ENCODE measurements at places on chromosomes 7 and 10.

DNA sequence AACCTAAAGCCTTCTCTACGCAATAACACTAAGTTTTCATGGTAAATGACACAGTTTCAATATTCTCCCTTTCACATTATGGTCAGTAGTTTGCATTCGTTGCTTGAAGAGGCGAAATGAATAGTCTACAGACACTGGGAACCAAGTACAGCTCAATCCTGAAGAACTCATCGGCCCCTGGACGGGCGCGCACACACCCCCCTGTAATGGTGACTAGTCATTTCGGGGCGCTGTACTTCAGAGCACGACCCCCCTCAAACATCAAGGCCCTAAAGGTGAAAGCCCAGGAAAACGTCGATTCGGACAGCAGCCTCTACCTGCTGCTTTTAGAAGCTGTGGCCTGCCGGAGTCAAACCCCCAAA lies 1.0 kb downstream of the NT5C2 start:
- no peak for DNase-seq

DNA sequence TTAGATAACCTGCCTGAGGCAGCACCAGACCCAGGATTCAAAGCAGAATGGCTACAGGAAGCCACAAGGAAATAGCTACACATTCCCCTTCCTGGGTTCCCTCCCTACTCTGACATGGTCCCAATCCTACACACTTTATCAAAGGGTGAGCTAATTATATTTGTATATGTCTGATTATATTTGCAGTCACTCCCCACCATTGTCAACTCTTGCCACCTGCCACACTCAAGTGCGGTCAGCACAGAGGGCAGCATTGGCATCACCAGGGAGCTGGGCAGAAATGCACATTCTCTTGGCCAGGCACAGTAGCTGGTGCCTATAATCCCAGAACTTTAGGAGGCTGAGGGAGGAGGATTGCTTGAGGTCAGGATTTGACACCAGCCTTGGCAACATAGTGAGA lies 114.1 kb upstream of the PDLIM1 start:
- no peak for DNase-seq

- no peak for DNase-seq
Measured at GRCh38 chr10:93958834-93959233, 34.9 kb upstream of the PLCE1 start.

- no peak for DNase-seq
Measured at GRCh38 chr10:27464993-27465392, 39.1 kb upstream of the RAB18 start.

DNA sequence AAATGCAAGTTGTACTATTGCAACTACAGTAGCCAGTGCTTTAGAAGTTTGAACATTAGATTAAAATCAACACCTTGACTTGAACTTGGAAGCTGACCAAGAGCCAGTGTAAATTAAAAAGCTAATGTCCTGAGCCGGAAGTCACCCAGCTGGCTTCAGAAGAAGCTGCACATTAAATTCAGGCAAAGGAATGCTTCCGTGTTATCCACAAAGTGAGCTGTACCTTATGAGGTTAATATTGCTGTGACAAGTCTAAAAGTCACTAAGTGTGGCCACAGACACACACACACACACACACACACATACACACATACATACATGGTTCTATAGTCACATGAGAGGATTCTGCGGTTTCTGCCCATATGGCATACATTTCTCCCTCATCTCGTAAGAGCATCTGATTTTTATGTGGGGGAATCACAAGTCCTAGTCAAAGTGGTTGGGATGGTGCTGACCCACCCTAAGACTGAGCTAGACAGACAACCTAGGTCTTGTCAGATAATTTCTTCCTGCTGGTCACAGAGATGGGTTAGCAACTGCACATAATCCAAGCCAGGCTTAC lies 612.9 kb downstream of the SORCS1 start:
- no peak for DNase-seq

GRCh38 chr10:70212879-70213278 lies 20.4 kb downstream of the PPA1 start:
- no peak for DNase-seq

- DNase-seq = no peak
Measured at GRCh38 chr10:4635388-4635787, 190.6 kb upstream of the AKR1E2 start.

DNA sequence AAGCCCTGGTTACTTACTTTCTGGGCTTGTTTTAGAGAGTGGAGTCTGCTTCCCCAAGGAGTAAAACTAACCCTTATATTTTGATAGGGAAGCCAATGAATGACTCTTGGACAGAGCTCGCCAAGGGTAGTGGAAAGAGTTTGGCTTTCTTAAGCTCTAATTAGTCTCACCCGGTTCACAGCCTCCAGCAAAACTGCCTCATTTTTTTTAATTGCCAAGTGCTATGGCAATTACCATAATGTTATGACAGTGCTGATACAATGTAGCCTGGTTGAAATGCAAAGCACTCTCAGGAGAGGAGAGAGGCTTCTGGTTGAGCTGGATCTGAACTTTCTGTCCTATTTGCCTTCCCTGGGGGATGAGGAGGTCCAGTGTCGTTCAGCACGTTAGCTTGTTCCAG lies 376.1 kb upstream of the CHRM2 start:
- no peak for DNase-seq

DNA sequence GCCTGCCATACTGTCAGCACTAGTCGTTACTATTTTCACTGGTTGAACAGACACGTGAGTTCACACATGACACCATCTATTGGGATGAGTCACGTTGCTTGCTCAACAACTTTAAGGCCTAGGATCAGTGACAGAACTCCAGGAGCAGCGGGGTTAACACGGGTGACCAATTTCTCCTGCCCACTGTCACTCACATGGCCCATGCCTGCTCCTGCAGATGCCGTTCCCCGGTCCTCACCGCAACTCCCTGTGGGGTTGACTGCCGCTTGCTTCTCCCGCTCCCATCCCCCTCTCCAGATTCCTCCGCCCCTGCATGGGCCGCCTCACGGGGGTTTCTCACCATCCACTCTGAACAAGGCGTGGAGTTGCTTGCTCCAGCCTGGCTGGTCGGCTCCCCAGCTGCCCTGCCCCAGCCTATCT lies 128.2 kb downstream of the TAX1BP1 start:
- DNase-seq = no peak
